Amniotic epithelial cell (primary cell): ENCODE measurements at places on chromosomes 4 and X.

DNA sequence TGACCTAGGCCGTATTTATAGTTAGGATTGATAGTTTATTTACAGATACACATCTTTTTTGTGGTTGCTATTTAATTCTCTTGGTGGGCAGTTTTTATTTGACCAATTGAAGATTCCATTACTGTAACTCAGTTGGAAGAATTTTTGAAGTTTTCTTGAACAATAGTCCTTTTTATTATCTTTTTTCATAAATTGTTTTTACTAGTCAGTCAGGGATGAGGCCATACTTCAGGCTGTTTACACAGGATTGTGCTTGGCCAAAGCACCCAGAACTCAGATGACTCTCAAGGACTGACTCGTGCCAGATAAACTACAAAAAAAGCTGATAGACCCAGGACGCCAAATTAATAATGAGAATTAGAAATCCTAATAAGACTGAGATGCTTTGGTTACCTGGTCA, 7.0 kb downstream of the HERC3 start:
- peak; percentile 67 for DNase-seq

GRCh38 chr4:88285235-88285653, 883 bp upstream of the PPM1K start:
- no peak for DNase-seq

GRCh38 chr4:20298986-20299385, 47.3 kb downstream of the SLIT2 start:
- DNase-seq, result no peak

DNA sequence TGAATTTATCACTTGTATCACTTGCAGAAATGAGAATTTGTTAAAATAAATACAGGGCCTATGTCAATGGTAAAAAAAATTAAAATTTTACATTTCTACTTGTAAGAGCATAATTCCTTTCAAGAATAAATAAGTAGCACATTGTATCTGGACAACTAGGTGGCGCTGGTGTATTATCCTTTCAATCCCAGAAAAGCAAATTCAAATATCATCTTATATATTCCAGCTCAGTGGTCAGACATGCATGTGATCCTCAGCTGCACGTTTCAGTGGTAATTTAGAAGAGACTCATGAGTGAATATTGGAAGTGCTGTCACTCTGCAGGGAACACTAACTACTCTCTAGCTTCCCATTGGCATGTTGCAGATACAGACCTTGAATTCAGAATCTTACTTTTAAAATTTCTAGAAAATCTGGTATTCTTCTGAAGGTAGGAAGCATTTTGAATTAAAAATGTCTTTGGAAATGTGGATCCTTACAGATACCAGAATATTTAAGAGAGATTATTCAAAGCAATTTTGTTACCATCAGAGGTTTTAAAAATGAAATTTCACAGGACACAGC, 1414.7 kb upstream of the TENM3 start:
- peak; percentile 34 for DNase-seq

DNA sequence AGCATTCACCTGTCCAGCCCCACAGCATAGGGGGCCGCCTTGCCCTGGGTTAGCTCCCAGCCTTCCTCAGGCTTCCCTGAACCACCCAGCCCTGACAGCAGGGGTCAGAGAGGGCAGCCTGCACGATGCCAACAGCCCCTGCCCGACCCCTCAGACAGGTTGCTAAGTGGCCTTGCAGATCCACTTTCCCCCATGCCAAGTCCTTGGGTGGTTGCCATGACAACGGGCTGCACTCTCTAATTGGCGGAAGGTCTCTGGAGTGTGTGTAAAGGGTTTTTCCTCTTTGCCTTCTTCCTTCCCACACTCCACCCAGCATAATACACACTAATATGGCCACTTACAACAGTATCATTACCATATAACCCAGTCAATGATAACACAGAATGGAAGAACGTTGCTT, 99.6 kb upstream of the AFAP1 start:
- no peak for DNase-seq

- no peak for DNase-seq
These were observed 106.3 kb upstream of the TMLHE start for GRCh38 chrX:155718972-155719586.

GRCh38 chr4:18069810-18070209, 48.3 kb upstream of the LCORL start:
- no peak for DNase-seq
